ENCODE measurements at places on chromosomes 3 and 15.

- DNase-seq: no peak
These were observed 405.0 kb downstream of the PDCD6IP start for GRCh38 chr3:34203386-34203785.

- DNase-seq: no peak
These were observed 5.1 kb downstream of the THPO start for GRCh38 chr3:184372911-184373310.

DNA sequence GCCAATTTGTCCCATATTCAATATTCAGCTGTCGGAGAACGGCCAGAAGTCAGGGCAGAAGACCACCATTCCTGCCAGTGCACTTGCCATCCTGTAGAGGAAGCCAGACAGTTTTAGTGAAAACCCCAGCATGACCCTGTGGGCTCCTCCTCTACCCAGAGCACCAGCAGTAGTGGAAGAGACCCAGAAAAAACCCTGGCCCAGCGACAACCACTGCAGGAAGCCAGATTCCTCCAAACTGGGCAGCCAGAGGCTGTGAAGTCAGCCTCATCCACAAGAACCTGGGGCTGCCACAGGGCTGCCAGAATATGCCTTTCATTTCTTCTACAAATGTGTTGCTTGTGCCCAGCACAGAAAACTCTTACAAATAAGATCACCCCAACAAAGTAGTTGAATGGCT lies 67.3 kb downstream of the HMCES start:
- DNase-seq: no peak

GRCh38 chr3:4392992-4393391 lies 74.1 kb downstream of the SUMF1 start:
- no peak for DNase-seq

Data from GOT3 (cell line).